ENCODE measurements at places on chromosomes 1 and 21.
A peak's percentile ranks its signal among the peaks of the same experiment; 100 is the strongest.

- peak; percentile 61 for DNase-seq
These were observed 104.1 kb upstream of the TMPRSS2 start for GRCh38 chr21:41611966-41612606.

DNA sequence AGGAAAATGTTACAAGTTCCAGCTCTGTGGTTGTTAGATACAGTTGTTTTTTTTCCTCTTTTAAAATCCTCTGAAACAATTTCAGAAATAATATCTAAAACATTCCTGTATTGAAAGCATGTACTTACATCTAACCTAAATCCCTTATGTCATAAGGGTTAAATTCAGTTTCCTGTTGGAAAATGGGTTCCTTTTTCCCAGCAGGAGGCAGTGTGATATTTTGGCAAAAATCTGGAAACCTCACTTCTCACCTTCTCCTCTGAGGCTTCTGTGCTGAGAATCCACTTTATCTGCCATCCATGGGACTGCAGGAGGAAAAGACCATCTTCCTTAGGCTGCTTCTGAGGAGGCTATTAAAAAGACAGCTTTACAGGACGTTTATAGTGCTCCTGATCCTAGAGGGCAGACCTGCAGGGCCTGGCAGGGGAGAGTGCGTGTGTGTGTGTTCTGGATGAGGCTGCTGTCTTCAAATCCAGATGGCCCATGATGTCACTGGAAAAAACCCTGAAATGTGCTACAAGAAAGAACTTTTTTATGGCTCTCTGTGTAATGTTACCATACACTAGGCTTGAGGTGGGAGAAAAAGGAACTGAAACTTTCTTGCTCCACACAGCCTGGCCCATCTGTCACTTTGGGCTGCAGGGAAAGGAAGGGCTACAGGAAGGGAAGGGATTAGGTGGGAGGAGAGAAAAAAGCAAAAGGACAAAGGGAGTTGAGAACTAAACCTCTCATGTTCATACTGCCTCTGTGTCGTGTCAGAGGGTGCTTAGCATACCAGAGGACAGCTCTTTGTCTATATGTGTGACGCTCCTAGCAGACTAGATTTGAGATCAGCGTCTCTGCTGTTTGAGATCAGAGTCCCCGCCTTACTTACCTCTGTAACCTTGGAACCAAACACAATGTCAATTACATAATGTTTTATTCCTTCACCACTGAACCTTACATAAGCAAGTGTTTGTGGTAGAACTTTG is 379.2 kb upstream of the SPAG17 start:
- DNase-seq = no peak

DNA sequence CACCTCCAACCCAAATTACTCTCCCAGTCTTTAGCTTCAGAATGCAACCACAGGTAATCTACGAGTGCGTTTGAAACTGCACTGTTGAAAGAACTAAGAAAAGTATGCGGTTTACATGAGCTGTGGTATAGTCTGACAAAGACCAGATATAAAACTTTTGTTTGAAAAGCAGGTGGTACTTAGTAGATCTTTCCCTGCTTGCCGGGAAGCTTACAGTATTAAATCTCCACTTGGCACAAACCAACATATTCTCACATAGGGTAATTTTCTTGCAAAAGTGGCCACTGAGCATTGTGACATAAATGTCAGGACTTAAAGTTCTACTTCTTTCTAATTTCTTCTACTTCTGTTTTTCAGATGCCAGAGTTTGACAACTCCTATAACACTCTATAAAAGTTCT is 8.4 kb downstream of the RGS2 start:
- DNase-seq = no peak

GRCh38 chr1:65469889-65470340 is 49.4 kb downstream of the LEPR start:
- DNase-seq = no peak

GRCh38 chr1:51663105-51663504 is 46.2 kb downstream of the OSBPL9 start:
- no peak for DNase-seq

- DNase-seq = peak; percentile 77
These were observed 8.2 kb downstream of the IFFO2 start for GRCh38 chr1:18948048-18948912.

DNA sequence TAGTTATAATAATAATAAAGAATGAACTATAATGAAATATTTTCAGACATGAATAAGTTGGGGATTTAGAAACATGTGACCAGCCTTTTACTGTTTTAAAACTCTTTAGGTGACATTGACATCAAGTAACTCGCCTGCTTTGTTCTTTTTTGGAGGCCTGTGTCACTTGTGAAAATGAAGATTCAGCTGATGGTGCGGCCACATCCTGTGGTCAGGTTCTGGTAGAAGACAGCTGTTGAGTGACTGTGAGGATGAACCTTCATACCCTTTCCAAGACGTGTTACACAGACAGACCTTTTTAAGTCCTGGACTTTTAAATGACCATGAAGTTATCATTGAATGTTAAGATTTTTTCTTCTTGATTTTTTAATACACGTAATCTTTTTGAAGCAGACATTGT is 10.3 kb downstream of the UTS2 start:
- no peak for DNase-seq

Data from A172 (cell line).